Globus pallidus (tissue), 1 donor: ENCODE measurements at places on chromosomes 1 and 21.

DNA sequence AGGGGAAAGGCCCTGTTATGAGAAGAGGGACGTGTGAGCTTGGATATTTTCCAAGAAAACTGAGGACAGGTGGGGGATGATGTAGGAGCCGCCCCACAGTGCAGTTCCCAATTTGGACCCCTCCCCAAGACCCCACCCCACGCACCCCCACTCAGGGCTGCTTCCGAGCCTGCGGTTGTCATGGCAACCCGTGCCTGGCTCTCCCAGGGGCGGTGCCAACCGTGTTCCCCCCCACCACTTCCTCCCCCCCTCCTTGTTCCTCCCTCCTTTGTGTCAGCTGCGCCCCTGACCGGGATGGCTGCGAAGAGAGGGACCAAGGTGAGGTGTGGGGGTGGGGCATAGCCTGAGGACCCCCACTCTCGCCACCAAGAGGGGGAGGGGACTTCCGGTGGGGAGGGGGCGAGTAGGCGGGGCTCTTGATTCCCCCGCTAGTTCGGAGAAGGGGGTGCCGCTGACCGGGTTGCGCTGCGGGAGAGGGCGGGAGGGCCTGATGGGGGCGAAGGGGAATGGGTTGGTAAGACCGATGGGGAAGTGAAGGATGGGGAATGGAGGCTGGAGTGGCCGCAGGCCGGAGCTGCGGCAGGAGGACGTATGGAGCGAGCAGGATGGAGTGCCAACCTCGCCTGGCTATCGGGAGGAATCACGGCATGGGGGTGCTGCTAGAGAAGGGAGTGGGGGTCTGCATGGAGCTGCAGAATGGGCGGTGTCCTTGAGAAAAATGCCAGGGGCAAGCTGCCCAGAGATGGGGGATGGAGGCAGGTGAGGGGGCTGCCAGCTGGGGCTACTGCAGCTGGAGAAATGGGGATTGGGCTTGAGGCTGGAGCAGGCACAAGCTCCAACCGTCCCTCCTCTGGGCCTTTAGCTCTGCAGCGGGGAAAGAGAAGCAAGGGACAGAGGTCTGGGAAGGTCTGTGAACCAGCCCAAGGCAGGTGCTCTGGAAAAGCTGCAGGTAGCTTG is 953 bp downstream of the TRIM46 start:
- no peak for DNase-seq

GRCh38 chr1:51175278-51175677 is 60.8 kb upstream of the RNF11 start:
- no peak for DNase-seq

DNA sequence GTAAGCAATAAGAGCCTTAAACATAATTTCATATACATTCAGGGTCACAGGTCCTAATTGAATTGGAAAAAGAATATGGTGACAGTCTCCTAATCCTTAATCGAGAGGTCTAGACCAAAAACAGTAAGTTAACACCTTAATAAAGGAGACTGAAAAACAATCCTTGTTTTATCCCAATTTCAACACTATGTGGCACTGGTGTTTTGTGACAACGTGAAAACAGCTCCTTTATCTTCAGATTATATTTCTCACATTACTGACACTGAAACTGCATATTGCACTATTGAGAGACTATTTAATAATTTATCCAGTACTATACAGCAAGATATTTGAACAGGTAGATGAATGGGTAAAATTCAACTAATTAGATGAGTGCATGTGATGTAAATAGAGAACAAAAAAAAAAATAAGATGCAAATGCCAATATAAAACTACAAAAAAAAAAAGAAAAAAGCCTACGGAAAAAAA is 34.1 kb downstream of the TP53BP2 start:
- peak; percentile 64 for DNase-seq

DNA sequence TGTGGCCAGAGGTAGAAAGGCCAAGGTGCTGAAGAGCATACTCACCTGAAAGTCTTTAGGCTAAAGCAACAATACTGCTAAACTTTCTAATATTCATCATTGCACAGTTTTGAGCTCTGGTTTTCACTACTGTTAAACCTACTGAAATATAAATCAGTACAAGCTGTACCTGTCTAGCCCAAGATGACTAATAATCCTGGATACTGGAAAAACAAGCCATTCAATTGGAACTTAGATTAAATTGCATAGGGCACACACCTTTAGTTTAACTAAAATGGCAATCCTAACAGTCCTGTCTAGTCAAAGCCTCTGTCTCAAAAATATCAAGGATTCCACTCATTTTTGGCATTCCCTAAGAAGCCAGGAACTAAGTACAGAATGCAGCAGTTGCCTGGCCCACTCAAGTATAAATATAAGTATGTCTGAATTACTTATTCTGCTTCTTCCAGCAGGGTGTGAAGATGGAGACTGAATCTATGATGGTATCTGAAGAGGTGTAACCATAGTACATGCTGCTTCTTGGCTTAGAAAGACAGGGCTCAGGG is 3.1 kb downstream of the CHML start:
- no peak for DNase-seq

DNA sequence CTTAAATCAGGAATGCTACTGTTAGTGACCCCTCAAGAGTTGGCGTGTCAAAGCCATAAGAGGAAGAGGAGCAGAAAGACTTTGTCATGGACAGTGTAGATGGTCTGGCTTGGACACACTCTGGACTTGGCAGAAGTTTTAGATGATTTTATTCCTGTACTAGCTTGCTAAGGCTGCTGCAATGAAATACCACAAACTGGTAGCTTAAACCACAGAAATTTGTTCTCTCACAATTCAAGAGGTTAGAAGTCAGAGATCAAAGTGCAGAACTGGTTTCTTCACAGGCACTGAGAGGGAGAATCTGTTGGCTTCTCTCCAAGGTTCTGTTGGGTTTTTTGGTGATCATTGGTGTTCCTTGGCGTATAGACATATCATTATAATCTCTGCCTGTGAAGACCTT is 869.8 kb upstream of the B3GALT2 start:
- no peak for DNase-seq

- peak; percentile 57 for DNase-seq
Measured at GRCh38 chr1:234976861-234977680, 151.6 kb downstream of the TOMM20 start.

- no peak for DNase-seq
Measured at GRCh38 chr1:81695741-81696140, 105.0 kb upstream of the ADGRL2 start.

- no peak for DNase-seq
Measured at GRCh38 chr1:50425376-50426107, 2.3 kb upstream of the DMRTA2 start.

GRCh38 chr1:27408151-27408550 is 15.7 kb downstream of the GPR3 start:
- no peak for DNase-seq

DNA sequence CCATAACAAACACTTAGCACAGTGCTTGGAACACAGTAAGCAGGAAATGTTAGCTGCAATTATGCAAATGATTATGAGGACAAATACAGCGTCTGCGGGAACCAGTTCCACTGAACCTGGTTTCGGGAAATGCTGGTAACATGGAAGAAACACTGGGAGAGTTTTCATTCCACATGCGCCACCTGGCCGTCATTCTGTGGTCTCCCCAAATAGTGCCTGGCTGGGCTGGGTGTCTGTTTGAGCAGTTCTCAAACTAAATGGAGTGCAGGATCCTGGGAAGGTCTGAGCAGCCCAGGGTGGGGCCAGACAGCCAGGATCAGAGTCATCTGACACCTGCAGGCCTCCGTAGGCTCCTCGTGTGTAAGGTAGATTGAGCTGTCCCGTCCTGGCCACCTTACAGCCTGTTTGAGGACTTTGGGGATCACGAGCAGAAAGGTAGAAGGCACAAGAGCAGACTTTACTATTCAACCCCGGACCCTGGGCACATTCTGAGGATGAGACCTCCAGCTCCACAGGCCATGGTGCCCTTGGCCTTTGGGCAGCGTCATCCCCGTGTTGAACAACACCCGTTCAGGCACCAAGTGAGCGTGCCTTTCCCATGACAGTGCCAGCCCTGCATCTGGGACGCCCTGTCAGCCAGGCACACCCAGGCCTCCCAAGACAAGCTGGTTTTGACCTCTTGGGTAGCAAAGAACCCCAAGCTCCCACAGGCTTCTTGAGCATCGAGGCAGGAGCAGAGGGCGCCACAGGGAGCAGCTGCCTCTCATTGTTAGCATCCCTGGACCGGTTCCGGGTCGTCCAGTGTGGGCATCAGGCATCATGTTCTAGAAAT is 101.9 kb downstream of the PRDM2 start:
- no peak for DNase-seq

DNA sequence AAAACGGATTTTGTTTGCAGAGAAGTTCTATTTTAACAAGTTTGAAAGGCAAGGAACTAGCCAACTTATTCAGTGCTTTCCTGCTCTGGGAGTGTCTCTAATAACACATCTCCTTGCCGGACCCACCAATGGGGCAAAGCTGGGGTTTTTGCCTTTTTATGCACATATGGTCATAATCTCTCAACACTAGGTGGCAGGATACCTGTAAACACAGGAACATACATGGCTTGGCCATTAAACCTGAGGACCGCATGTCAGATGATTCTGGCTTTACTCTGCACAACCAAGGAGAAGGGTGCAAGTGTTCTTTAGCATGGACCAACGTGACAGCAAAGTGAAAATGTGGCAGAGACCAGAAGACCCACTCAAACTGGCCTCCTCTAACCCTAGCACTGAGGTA is 4.9 kb downstream of the TMEM9 start:
- no peak for DNase-seq

DNA sequence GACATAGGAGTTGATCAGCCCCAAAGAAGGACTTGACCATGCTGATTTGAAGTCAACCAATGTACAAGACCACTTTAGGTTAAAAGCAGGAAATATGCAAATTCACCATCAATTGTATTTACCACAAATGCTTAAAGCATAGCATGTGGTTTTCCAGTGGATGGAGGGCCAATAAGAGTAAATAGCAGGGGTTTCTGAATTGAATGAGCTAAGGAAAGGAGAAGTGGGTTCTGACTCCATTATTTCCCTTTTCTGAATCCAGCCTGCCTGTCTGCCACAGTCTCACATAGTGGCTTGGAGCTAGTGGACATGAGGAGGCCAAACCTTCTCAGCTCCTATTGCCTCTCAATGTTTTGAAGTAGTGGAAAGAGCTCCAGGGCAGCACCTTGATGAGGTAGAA is 7.2 kb upstream of the TNFSF18 start:
- DNase-seq, result no peak

DNA sequence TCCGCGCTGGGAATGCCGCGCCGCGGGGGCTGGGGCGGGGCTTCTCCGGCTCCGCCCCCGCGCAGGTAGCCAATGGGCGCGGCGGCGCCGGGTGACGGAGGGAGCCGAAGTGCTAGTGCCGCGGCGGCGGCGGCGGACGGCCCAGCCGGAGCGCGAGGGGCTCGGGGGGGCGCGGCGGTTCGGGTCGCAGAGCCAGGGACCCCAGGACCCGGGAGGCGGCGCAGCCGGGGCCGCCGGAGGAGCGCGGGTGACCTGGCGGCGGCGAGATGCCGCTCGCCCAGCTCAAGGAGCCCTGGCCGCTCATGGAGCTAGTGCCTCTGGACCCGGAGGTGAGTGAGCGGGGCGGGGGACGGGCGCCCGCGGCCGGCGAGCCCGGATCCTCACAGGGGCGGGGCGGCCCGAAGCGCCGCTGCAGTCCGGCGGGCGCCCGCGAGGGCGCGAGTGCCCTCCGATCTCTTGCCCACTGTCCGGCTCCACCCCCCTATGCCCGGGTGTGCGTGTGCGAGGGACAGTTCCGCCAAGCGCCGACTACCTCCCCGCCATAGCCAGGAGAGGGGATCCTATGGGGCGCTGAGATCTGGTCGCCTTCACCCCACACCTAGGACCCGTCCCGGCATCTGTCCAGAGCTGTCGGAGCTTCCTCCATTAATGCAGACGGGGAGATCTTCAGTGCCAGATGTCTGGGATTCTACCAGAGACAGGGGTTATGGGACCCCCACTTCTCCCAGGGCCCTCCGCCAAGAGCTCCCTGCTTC is at the start of gene RPS6KA1:
Gene RPS6KA1 (plus strand): TSS at position 107 of the 755 bp plus-strand sequence. CDS start 160 bp downstream, at position 267.
- DNase-seq, result peak; percentile 70

- DNase-seq, result no peak
Measured at GRCh38 chr1:158933621-158934020, 2.3 kb downstream of the PYHIN1 start.
